HT-29 (cell line): ENCODE measurements at places on chromosomes 16 and 17. TPM values are rescaled to one million over a fixed set of nuclear protein-coding genes. Genes with fewer than 3 reads are reported as not detected.

DNA sequence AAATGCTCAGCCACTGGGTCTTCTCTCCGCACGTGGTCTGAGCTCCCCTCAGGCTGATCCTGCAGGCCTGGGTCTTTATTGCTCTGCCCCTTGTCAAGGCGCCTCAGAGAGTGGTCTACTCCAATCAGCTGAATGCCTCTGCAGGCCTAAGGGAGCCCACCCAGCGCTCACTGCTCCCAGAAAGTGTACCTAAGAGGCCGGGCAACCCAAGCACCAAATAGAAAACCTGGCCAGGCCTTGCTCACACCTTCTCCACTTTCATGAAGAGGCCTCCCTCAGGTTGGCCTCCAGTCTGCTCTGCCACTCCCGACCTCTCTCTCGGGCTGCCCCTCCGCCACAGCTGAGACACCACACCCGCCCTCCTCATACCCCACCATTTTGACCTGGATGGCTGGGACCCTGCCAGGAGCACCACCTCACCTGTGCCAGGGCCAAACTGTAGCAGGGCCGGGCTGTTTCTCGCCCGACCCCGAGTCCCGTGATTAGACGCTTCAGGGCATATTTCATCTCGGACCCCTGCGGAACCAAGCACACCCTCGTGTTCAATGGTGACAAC lies 665 bp downstream of the MYBBP1A start:
- no peak for DNase-seq

DNA sequence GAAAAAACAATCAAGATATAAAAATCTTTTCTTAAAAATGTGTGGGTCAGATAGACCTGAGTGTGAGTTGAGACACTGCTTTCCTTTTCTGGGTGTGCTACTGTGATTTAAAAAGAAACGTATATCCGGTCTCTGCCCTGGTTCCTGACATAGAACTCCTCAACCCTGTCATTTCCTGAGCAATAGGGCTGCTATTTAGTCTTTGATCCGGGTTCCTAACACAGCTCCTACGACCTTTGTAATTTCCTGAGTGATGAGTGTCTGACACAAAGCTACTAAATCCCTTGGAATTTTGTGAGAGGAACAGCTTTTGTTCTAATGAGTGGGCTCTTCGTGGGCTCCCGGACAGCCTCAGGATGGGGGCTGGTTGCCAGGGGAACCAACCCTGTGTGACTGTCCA lies 93.9 kb upstream of the FA2H start:
- DNase-seq = no peak

- DNase-seq = peak; percentile 11
Observed at GRCh38 chr17:55607731-55608341, 96.6 kb upstream of the SMIM36 start.

Gene IRX3
- not detected in 2 replicates for total RNA-seq

Gene C17orf78
- not detected in 2 replicates for total RNA-seq
